Activated naive CD8-positive, alpha-beta T cell treated with anti-CD3 and anti-CD28 coated beads, Interleukin-2, amount 10 ng/mL, durations not matched to agents 7 days and 5 days (primary cell): ENCODE measurements at places on chromosomes 6 and 20.

DNA sequence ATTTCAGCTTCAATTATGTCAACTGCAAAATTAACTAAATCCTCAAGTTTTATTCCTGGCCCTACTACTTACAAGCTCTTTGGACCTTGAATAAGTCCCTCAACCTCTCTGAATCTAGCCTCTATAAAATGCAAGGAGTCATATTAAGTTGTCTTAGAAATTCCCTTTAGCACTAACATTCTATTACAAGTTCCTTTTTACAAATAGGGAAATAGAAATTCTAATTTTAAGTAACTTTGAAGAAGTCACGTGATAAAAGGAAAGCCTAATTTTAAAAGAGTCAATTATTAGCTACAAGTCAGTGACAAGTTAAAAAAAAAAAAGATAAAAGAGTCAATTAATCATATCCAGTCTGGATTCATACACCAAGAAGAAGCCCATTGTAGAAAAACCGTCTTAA, 24.6 kb upstream of the GTF3C6 start:
- no peak for DNase-seq

GRCh38 chr20:47337413-47337812, 19.1 kb downstream of the ZMYND8 start:
- no peak for DNase-seq

DNA sequence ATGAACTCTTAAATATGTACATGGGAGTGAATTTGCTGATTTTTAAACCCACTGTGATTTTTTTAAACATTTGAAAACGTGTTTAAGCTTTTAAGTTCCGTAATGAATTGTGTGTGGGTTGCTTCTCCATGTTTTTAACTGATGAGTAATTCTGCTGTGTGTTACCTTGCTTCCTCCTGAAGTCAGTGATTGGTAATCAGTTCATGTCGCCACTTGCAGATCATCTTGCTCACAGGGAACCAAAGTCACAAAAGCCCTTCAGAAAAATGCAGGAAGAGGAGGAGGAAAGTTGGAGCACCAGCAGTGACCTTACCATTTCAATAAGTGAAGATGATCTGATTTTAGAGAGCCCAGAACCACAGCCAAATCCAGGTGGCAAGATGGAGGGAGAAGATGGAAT, 36.7 kb downstream of the KIZ start:
- no peak for DNase-seq

DNA sequence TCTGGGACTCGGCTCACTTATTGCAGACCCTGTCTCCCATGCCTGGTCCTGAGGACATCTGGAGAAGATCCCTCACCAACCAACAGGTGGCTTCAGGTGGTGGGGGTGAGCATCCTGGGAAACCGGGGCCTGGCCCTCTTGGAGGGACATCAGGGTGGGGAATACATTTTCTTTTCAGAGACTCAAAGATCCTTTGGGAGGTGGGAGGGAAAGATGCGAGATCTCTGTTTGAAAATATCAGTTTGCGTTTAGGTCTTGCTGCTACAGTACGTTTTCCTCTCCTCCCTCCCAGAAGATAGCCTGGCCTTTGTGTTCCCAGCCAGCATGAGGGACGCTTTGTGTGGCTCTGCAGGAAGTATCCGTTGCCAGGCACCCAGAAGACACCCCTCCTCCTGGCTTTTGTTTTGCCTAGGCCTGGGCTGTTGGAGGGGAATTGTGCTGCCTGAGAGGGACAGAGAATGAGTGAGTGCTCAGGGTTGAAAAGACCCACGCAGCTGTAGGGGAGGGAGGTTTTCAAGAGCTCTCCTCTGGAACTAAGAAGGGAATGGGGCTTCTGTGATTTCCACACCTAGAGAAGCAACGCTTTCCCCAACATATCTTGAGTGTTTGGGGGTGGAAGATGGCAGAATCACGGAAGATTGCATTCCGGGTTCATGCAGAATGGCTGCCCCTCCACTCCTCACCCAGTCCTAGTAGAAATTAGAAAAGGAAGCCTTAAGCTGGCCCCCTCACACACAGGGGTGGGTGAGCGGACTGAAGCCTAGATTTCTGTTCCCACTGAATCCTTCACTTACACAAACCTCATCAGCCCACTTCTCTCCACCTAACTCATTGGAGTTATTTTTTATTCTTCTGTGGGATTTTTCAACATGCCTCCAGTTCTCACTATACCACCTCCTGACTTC, 22.0 kb upstream of the SLC2A12 start:
- DNase-seq = no peak

DNA sequence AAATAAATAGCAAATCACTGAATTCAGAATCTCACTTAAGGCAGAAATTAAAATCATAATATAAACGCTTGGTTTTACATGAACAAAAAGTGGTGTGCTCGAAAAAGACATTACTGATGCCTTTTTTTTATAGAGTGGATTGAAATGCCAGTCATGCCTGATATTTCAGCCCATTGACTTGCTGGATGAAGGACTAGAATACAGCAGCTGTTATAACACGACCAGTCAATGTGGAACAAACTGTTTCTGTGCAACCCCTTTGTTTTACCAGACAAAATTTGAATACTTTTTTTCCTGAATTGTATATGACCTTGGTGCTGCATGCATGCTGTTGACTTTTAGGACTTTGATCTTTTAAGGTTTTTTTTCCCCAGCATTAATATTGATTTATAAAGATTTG, 150.0 kb downstream of the QKI start:
- DNase-seq = no peak

GRCh38 chr20:35502352-35502751, 27.1 kb downstream of the C20orf173 start:
- DNase-seq = no peak

DNA sequence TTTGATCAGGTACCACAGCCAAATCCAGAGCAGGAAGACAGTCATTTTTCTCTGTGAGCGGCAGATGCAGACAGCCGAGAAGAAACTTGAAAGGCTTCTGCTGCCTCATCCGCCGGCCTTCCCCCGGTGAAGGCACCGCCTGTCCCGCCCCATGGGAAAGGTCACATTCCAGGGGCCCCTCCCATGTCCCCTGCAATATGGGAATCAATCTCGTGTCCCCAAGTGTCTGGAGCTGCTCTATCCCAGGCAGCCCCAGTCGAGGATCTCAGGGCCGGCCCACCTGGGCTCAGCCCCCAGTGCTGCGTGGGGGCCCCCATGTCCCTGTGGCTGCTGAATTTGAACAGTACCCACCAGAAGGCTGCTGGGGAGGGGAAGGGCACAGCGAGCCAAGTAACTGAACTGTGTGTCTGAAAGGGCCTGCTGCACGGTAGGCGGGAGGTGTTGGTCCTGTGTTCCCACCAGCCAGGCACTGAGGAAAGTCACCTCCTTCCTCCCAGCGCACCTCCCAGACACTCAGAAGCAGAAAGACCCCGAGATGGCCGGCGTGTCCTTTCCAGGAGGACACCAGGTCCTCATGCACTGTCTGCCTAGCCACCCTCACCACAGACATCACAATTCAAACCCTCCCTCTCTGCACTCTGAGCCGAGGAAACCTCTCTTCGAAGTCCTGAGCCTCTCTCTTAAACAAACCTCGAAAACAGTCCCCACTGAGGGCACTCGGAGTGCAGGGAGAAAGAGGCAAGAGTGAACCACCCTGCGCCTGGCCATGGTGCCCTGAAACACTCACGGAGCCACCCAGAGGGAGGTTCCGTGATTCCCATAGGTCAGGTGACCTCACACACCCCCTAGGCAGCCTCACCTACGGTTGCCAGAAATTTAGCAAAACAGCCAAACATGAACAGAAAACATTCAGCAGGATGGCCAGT, 99.3 kb downstream of the PSMB1 start:
- no peak for DNase-seq

DNA sequence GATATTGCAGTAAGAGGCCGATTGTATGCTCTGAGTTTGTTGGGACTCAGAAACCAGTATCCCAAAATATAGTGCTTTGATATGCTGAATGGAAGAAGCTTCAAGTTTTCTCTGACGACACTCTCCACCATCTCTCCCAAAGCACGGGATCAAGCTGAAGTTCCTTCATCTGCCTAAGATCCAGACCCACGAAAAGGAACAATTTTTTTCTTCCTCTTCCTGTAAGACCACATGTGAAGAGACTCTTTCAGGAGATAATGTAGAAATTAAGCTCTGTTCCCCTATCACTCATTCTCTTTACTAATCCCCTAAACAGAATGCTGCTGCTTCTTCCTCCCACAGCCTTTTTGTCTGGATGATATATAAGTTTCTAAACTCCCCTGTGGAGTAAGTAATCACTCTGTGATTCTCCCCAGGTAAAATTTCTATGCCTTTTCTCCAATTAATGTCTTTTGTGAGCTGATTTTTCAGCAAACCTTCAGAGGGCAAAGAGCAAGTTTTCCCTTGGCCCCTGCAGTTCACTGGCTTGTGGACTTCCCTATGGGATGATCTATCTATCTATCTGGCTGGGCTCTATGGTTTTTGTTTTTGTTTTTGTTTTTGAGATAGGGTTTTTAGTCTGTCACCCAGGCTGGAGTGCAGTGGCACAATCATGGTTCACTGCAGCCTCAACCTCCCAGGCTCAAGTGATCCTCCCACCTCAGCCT, 13.5 kb upstream of the PNRC1 start:
- DNase-seq = no peak

DNA sequence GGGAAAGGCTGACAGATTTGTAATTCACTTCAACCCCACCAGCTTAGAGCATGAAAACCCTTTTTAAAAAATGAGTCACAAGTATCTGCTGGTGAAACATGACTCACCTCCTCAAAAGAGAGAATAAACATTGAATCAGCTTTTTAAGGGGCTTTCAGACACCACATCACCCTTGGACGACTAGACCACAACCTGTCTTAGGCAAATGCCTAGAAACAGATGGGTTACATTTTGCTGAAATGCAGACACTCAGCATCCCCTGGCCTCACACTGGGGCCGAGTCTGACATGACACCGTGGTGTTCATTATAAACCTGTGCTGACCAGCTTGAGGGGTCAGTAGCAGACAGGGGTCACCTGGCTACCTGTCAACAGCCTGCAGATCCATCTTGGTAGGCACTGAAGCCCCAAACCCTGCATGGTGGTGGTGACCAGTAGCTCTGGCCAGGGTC, 175.3 kb upstream of the CST7 start:
- DNase-seq = no peak

DNA sequence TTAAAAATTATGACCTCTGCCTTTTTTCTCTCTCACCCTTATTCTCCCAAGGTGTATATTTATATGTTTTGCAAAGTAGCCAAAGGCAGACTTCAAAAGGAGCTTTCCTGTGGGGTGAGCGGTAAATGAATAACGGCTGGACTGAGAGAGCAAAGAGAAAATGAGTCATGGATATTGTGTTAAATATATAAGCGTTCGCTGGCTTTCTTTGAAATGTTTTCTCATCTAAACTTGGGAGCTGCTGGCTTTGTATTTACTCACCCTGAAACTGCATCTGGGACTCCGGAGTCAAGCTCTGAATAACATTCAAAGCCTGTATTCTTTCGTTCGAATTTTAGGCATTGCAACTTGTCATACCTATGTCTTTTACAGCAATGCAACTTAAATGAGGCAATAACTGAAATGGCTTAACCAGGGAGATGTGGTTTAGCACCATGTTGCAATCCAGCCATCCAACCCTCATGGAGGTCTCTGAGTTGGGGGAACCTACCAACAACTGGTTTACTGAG, 32.0 kb downstream of the ATXN1 start:
- no peak for DNase-seq

GRCh38 chr6:26156850-26157250, 69.6 kb downstream of the HFE start:
- DNase-seq = peak; percentile 77

DNA sequence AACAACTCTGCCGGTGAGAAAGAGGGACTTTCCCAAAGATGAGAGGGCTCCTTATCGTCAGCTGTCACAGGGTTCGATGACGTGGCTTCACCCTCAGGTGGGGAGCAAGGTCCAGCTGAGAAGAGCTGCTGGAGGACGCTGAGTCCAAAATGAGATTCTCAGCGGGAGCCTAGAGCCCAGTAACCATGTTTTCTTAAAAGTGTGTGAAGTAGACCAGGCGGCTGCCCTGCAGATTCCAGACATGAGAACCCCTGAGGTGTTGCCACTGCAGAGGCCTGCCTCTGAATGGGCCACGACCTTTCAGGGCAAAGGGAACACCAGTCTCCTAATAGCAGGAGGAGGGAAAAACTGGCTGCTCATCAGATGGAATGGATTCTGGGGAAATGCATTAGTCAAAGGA, 375.1 kb downstream of the BTBD9 start:
- no peak for DNase-seq

GRCh38 chr6:142833054-142833453, 111.9 kb downstream of the HIVEP2 start:
- DNase-seq = no peak

- DNase-seq = no peak
These were observed 22.9 kb upstream of the TBC1D7 start for GRCh38 chr6:13351271-13351670.

GRCh38 chr20:34312024-34312460, 8.9 kb upstream of the AHCY start:
- DNase-seq = no peak

GRCh38 chr6:132494954-132495353, 18.0 kb downstream of the STX7 start:
- DNase-seq = no peak

DNA sequence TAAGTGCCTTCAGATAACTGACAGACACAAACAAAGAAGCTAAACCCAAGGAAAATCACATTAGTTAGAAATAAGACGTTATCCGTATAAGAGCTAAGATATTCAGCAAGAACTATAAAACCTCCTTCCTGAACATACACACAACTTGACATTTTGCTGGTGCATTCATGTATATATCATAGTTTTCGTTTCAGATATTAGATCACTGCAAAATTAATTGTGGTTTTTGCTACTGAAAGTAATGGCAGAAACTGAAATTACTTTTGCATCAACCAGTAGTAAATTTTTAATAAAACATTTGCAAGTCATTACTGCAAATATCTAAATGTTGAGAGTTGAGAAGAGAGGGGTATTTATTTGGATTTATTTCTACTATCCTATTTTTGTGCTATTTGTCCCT, 26.1 kb upstream of the KCNQ5 start:
- DNase-seq = no peak

- no peak for DNase-seq
These were observed 189.3 kb upstream of the ARG1 start for GRCh38 chr6:131383421-131384411.

DNA sequence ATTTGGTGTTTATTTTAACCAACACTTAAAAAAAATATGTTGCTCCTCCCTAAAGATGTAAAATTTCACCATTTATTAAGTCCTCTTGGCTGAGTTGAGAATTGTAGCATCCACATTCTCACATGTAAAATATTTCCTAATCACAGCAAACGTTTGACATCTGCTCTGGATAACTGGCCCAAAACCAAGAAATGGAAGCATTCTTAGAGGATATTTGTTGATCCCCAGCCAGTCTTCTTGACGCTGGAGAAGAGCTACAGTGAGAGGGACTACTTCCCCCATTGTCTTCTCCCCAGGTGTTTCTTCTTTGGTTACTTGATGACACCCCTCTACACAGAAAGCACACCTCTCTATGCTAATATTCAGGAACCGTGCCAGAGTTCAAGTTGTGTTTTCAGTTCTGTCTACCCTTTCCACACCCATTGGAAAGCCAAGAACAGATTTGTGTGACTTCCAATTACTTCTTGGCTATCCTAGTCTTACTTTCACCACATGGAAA, 454.5 kb upstream of the JAG1 start:
- no peak for DNase-seq

DNA sequence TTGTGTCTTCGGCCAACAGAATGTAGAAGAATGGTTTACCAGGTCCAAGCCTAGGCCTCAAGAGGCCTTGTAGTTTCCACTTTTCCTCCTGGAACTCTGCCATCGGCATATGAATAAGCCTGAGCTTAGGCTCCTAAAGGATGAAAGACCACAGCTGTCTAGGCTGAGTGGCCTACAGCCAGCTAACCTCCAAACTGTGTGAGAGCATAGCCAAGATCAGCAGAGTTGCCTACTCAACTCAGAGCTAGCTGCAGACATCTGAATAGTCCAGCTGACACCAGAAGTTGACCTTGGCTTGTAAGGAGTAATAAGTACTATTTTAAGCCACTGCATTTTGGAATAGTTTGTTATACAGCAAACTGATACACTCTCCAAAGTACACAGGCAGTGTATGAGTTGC, 52.6 kb upstream of the SMIM29 start:
- DNase-seq = no peak
